ENCODE measurements at places on chromosomes 1 and 21.

GRCh38 chr1:150909585-150910180 lies 16.5 kb upstream of the SETDB1 start:
- DNase-seq, result no peak

- DNase-seq, result no peak
Observed at GRCh38 chr1:218983433-218983832, 190.2 kb upstream of the LYPLAL1 start.

GRCh38 chr1:245763873-245764331 lies 609.1 kb downstream of the KIF26B start:
- no peak for DNase-seq

- DNase-seq, result no peak
Observed at GRCh38 chr1:29461115-29461739, 224.9 kb downstream of the PTPRU start.

- DNase-seq, result no peak
Observed at GRCh38 chr1:82924666-82925065, 1074.3 kb downstream of the TTLL7 start.

DNA sequence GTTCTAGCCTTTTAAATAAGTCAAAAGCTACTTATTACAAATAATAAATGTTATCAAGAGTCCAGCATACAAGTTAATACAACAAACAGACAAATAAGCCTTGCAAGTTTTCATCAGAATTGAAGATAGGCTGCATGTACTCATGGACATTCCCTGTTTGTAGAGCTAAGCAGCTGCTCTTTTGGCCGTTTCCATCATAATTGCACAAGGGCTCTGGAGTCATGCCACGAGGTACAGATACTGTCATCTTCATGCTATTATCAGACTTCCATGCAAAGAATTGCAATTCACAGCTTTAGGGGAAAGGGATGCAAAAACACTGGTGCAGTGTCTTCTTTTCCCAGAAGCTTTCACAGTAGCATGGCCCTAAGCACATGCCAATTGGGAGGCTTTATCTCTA lies 52.8 kb upstream of the TBX15 start:
- no peak for DNase-seq

GRCh38 chr1:119091618-119092017 lies 48.8 kb downstream of the WARS2 start:
- no peak for DNase-seq

- DNase-seq, result no peak
Observed at GRCh38 chr21:31675960-31676359, 16.5 kb downstream of the SOD1 start.

- no peak for DNase-seq
Observed at GRCh38 chr1:178417858-178418257, 78.9 kb downstream of the CLEC20A start.
